ENCODE measurements at places on chromosomes 1 and 21.

DNA sequence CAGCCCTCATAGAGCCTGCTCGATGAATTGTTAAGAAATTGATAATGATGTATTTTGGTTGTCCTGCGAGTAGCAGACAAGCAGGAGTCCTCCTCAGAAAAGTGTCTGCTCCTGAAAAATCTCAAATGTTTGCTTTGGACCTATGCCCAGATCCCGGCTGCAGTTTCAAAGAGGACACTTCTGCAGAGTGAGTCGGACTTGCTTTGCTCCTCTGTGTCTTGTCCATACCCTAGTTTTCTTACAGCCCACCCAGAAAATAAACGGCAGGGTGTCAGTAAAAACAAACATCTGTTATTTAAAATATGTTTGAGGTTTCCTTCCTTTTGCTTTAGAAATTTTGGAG is 2.8 kb downstream of the S100A10 start:
- DNase-seq, result peak; percentile 70

GRCh38 chr21:44846485-44847260 is 26.8 kb downstream of the PTTG1IP start:
- DNase-seq, result peak; percentile 48

GRCh38 chr21:42892582-42892930 is 553 bp upstream of the NDUFV3 start:
- no peak for DNase-seq

GRCh38 chr1:11488966-11489625 is 10.1 kb downstream of the DISP3 start:
- DNase-seq, result no peak

DNA sequence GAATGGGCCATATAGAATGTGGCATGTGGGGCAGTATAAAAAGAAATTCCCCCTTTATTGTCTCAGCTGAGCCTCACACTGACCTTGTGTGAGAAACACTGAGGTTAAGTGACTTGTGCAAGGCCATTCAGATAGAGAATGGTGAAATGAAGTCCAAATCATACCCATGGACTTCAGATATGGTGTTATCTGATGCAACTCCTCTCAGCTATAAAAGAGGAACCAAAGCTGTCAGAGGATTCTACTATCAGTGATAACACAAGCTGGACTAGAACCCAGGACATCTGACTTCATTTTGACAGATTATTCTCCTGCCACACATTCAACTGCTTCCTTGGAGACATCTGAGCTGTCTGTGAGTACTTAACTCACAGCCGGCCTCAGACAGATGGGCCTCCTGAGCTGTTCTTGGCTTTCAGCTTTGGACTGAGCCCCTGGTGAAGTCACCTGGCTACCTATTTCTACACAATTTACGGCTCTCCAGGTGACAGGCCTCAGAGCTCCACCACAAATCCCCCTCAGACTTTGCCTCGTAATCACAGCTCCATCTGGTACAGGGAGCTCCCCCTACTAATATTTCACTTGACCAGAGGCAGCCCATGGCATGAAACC is 104.6 kb downstream of the PLXNA2 start:
- DNase-seq, result no peak

DNA sequence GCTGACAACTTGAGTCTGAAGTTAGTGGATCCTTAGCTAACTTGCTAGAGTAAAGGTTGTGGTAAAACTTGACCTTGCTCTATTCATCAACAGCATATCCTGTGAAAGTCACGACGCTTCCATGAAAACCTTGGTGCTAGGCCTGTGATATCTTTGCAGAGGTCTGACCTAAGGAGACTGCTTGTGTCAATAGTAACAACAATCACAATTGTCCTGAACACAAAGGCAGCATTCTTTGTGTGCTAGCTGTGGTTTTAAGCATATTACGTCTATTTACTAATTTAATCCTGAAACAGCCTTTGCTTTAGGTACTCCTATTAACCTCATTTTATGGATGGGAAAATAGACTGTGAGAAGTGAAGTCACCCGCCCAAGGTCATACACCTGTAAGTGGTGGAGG is 2.8 kb upstream of the CLDN14 start:
- DNase-seq, result no peak

DNA sequence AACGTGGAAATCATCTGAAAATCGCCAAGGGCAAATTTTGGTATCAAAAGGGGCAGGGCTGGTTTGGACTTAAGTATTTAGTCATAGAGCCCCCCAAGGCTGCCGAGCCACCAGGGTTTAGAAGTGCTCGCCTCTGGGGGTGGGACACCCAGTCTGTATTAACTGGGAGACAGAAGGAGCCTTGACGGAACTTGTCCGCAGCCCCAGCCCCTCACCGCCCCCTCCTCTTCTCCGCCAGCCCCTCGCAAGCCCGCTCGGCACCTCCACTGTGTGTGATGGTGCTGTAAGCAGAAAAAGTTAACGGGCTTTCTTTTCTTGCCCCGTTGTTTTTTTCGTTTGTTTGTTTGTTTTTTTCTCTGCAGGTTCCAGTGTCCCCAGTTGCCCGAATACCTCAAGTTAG is 37.5 kb upstream of the KDM4A start:
- no peak for DNase-seq

DNA sequence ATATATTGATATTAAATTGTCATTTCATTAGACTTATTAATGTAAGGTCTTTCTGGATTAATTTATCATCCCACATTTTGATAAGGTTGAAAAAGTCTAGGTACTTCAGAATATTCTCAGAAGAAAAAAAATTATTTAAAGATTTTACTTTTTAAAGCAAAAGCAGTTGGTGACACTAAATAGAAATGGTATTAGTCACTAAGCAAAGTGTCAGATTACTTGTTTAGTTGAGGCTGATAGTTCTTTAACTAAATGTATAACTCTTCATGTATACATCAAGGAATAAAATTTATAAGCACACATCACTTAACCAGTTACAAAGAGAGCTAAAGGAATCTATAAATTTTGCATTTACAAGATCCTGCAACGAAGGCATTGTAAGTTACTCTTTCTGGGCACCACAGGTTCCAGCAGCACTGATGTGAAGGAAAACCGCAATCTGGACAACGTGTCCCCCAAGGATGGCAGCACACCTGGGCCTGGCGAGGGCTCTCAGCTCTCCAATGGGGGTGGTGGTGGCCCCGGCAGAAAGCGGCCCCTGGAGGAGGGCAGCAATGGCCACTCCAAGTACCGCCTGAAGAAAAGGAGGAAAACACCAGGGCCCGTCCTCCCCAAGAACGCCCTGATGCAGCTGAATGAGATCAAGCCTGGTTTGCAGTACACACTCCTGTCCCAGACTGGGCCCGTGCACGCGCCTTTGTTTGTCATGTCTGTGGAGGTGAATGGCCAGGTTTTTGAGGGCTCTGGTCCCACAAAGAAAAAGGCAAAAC is 101.1 kb downstream of the ADARB1 start:
- DNase-seq, result no peak

DNA sequence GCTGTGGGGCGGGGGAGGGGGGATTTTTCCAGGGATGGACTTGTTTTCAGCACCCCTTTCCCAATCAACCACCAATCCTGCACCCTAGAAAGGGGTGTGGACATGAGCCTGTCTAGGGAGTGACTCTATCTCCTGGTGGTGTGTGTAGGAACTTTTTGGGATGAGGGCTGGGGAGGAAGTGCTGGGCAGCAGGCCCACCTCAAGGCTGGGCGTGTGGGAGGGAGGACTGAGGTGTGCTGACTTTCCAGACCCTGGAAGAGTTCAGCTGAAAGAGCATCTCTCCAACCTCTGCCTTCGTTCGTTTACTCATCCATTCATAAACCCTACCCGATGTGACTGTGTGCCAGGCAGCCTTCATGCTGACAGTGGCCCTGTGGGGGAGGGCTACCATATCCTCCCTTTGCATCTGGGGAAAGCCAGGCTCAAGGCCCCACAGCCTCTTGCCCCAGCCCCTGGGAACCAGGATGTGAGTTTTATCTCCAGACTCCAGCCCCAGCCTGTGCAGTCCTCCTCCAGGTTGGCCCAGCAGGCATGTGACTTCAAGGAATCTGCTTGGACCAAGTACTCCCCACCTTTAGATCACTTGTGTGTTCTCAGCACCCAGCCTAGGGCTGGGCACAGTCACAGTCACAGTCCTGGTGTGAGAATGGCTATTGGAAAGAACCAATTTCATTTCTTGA is 6.7 kb downstream of the KNCN start:
- DNase-seq, result no peak

GRCh38 chr1:82392946-82393345 is 592.2 kb downstream of the ADGRL2 start:
- DNase-seq, result no peak

DNA sequence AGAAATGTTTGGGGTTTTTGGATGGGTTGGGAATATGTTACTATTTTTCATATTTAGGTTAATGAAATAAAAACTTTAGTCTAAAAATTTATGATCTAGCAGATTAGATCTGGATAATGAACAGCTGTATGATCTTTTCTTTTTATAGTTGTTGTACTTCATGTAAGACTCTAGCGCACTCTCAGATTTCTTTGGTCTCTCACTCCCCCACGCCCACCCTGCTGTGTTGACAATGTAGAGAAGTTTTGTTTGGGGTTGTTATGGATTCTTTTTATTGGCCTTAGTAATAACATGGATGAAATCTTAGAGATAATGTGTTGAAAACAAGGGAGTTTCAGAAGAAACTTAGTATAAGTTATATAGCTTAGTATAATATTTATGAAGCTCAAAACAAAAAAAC is 5.5 kb downstream of the KLF18 start:
- DNase-seq, result no peak

DNA sequence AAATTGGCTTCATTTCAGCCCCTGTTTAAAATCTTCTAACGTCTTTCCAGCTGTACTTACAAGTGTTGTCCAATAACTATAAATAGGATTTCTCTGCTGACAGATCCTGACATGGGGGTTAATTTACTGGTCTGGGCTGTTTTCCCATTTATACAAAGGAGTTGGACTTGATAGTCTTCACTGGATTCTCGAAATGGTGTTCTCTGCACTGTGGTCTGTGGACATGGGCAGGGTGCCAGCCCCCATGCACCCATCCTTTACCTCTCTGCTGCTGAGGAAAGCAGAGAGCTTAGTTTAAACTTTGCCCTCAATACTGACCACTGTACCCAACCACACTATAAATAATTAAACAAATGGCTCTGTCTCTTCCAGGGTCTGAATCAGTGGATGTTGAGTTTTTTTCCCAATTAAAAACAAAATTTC is 5.2 kb downstream of the DIO1 start:
- peak; percentile 56 for DNase-seq

- DNase-seq, result no peak
Observed at GRCh38 chr1:219507437-219507836, 105.5 kb downstream of the ZC3H11B start.

GRCh38 chr1:204188959-204189639 is 7.2 kb downstream of the KISS1 start:
- no peak for DNase-seq

DNA sequence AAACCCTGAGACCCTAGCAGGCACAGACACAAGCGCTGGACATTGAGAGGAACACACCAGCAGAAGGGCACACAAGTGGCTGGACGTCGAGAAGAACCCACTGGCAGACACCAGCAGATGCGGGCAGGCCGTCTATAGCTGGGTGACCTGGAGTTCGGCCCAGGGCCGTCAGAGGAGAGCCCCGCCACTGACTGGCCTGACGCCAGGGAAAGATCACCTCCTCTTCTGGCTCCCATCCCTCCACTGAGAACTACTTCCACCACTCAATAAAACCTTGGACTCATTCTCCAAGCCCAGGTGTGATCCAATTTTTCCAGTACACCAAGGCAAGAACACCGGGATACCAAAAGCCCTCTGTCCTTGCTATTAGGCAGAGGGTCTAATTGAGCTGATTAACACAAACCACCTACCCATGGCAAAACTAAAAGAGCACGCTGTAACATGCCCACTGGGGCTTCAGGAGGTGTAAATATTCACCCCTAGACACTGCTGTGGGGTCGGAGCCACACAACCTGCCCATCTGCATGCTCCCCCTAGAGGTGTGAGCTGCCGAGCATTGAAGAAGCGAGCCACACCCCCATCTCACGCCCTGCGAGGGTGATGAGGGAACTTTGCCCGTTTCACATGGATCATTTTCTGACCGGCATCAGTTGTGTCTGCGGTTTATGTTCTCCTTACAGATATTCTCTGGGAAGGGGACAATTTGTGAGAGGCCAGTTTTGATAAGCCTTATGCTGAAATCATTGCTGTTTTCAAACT is 104.8 kb downstream of the HLX start:
- DNase-seq, result no peak

DNA sequence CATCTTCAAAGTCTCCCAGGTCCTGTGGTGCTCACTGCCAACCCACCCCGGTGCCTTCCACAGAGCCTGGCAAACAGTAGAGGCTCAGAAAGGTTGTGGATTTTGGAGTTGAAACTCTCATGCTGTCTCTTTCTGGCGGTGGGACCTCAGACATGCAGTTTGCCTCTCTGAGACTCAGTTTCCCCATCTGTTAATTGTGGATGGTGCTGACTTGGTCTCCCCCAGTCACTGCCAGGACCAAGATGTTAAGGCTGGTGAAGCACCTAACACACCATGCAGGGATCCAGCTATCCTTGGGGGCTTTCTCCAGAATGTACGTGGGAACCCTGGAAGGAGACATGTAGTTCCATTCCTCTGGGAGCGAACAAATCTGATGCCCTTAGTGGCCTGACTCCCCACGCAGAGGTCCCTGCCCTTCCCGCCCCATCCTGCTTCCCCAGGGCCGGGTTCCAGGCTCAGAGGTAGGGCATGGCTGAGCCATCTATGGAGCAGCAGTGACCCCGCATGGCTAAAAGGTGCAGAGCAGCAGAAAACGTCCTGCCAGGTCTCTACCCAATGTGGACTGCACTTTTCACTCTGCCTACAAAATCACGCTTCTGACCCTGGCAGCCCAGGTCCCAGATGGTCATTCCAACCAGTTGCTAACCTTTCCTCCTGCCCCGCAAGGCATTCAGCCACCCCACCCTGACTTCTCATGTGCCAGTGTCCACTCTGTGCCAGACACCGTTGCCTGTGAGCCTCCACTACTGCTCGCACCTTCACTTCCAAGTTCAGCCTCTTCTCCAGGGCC is 9.2 kb upstream of the TTC22 start:
- peak; percentile 73 for DNase-seq

- no peak for DNase-seq
Observed at GRCh38 chr1:70890408-70890807, 157.2 kb downstream of the PTGER3 start.

DNA sequence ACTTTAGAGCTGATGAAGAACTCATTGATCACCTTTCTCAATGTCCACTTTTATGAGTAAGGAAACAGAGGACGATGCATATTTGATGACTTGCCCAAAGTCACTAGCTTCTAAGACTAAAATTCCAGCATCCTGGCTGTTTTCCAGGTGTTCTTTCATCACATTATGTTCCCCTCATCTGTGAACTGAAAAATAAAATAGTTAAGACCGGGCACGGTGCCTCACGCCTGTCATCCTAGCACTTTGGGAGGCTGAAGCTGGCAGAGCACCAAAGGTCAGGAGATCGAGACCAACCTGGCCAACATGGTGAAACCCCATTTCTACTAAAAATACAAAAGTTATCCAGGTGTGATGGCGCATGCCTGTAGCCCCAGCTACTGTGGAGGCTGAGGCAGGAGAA is 297.5 kb downstream of the DUSP10 start:
- DNase-seq, result no peak

Measured in mucosa of gallbladder (tissue), 1 donor.